ENCODE measurements at places on chromosomes 3 and 15. TPM values are rescaled to one million over a fixed set of nuclear protein-coding genes. Genes with fewer than 3 reads are reported as not detected.

Gene NOX5
- total RNA-seq = 0.02 TPM

Gene SUMF1
- 8.1 TPM for total RNA-seq

Gene MOBP
- not detected for total RNA-seq

Gene IL5RA
- total RNA-seq = not detected

Gene B4GALT4
- total RNA-seq = 17.3 TPM

Gene ACAN
- not detected for total RNA-seq

Gene TFG
- total RNA-seq = 71.6 TPM

Gene CMTM6
- 75.0 TPM for total RNA-seq

Gene PLCB2
- total RNA-seq = 178 TPM

Gene FBXO40
- not detected for total RNA-seq

Gene SLC28A1
- total RNA-seq = not detected

Gene ADAMTSL3
- total RNA-seq = not detected

Gene LMAN1L
- 3.8 TPM for total RNA-seq

Gene ITIH3
- total RNA-seq = not detected

Gene PYGO1
- not detected for total RNA-seq

All from T-helper 1 cell treated with Interleukin-12 subunit alpha and Interleukin-12 subunit beta and Interleukin-4 antibody, amounts not matched to agents 30 ng/mL and 1 ng/mL, for 36 hours (primary cell).